Mucosa of gallbladder (tissue), 1 donor: ENCODE measurements at places on chromosomes 6 and 20.
A peak's percentile ranks its signal among the peaks of the same experiment; 100 is the strongest.

- DNase-seq, result no peak
These were observed 10.0 kb downstream of the TCF15 start for GRCh38 chr20:600141-600540.

GRCh38 chr20:52103913-52104545 lies 87.5 kb downstream of the ZFP64 start:
- DNase-seq, result no peak

- DNase-seq, result no peak
These were observed 179.9 kb downstream of the LRFN2 start for GRCh38 chr6:40407239-40407638.

DNA sequence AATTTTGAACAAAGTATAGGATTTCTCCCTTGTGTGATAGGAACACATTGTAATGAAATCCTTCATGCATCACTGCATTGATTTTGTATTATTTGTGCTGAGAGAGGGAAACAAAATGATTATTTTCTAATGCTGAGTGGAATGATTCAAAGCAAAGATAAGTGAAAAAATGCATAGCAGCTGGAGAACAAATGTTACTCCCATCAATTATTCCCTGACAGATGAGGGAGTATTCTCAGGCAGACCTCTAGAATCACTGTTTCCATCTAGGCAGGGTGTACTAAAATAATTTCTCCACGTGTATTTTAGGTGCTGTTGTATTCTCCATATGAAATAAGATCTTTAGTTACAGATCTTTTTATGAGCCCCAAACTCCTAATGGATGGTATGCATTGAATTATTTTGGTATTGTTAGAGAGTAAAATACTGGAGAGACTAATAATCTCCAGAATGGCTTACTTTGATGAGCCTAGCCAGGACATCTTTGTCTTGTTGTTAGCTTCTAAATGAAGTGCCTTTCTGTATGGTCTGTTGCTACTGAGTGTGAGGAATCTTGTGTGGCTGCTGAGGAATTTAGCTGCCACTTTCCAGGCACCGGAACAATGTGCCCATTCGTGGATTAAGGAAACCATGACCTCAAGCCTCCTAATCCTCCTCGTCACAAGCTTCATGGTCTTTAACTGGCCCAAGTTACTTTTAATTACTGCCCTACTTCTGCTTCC lies 39.6 kb downstream of the RNF217 start:
- DNase-seq, result peak; percentile 23

GRCh38 chr6:106517706-106518105 lies 111.6 kb downstream of the RTN4IP1 start:
- DNase-seq, result no peak

DNA sequence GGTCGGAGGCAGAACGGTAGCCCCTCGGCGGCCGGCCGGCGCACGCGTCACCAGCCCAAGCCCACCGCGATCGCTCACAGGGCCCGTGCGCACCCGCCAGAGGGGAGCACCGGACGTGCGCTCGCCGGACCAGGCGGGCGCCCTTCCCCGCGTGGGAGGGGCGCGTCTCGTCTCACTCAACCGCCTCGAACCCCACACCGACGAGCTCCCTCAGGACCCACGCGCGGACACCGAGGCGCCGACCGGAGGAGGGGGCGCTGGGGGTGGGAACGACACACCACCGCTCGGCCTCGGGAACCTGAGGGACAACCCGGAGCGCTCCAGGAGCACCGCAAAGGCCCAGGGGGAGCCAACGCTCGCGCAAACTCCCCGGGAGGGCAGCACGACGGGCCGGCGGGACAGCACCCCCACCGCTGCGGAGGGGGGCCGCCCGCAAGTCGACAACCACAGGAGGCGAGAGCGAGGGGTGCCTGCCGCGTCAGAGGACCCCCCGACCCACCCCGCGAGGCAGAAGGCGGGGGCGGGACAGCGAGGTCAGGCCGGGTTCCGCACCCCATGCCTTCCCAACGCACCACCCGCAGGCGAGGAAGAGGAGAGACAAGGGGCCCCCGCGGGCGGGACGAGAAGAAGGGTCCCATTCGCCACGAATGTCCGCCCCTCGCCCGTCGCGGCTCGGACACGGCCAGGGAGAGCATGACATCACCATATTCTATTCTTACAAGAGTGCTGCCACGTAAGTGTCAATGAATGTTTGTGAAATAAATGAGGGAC lies 512.7 kb upstream of the ZNF337 start:
- no peak for DNase-seq

GRCh38 chr6:33827546-33828451 lies 24.0 kb upstream of the MLN start:
- no peak for DNase-seq

- DNase-seq, result no peak
These were observed 293.7 kb downstream of the PLCB1 start for GRCh38 chr20:8425802-8426201.

DNA sequence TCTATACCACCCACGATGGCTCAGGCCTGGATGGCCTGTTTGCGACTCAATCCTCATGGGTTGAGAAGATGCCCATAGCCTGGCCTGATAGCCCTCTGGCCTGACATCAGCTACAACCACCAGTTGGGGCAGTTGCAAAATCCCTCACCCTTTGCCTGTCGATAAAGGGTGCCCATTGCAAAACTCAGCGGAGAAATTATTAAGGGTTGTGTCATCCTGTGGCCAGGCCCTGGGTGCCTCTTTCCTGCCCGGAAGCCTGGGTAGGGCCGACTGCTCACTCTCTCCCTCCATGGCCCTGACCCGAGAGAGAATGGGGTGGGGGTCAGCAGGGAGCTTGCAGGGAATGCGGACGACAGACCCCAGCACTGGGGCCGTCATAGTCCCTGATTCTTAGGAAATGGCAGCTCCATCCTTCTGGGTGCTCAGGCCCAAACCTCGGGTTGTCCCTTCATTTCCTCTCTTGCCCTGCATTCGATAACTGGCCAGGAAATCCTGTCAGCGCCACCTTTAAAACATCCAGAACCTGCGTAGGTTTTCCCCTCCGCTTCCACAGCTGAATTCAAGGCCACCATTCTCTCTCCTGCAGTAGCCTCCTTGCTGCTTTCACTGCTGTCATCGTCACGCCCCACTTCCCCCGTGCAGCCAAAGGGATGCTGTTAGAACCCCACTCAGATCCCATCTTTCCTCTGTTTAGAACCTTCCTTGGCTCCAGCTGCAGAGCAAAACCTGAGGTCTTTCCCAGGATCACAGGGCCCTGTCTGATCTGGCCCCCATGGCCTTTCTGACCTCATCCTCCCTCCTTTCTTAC lies 31.1 kb downstream of the CEBPB start:
- DNase-seq, result no peak

DNA sequence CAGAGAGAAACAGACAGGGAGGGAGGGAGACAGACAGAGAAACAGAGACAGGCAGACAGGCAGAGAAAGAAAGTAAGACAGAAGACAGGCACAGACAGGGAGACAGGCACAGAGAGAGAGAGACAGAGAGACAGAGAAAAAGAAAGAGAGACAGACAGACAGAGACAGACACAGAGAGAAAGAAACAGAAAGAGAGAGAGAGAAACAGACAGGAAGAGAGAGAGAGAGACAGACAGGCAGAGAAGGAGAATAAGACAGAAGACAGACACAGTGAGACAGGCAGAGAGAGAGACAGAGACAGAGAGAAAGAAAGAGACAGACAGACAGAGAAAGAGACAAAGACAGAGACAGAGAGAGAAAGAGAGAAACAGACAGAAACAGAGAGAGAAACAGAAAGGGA lies 754.8 kb upstream of the DEFB115 start:
- DNase-seq, result no peak

- DNase-seq, result no peak
These were observed 4.0 kb upstream of the GRM4 start for GRCh38 chr6:34149831-34150400.

GRCh38 chr20:14127514-14128223 lies 132.4 kb downstream of the MACROD2 start:
- no peak for DNase-seq

- no peak for DNase-seq
These were observed 77.1 kb downstream of the JAG1 start for GRCh38 chr20:10596710-10597121.
